Chondrocyte (in vitro differentiated cells): ENCODE measurements at places on chromosomes 5 and 9. TPM values are rescaled to one million over a fixed set of nuclear protein-coding genes. Genes with fewer than 3 reads are reported as not detected.

Gene ACER2
- total RNA-seq, result 0.48 to 0.79 TPM (median 0.65 TPM) in 3 replicates

GRCh38 chr9:10052181-10052580 lies 560.6 kb downstream of the PTPRD start:
- peaks cover 8% of the 10 kb centered on the region for H3K27me3 ChIP-seq
- no peaks in the 10 kb centered on the region for H3K4me1 ChIP-seq
- H3K27ac ChIP-seq, result no peak overlapping the region
- no peak for DNase-seq

- peaks cover 26% of the 10 kb centered on the region for H3K4me1 ChIP-seq
- no peak overlapping the region for H3K4me3 ChIP-seq
- no peaks in the 10 kb centered on the region for H3K36me3 ChIP-seq
- H3K27me3 ChIP-seq, result no peaks in the 10 kb centered on the region
These were observed 124.0 kb downstream of the GLIS3 start for GRCh38 chr9:4175846-4176245.

Gene CARTPT
- not detected in 3 replicates for total RNA-seq

Gene ABO
- total RNA-seq, result 0.17 TPM in 1 of 3 replicates, not detected in the others
